ENCODE measurements at places on chromosomes 13 and 19.

- DNase-seq: no peak
These were observed 689.6 kb downstream of the SLITRK5 start for GRCh38 chr13:88360761-88361160.

- DNase-seq: no peak
These were observed 63.9 kb downstream of the CEBPG start for GRCh38 chr19:33437393-33437820.

DNA sequence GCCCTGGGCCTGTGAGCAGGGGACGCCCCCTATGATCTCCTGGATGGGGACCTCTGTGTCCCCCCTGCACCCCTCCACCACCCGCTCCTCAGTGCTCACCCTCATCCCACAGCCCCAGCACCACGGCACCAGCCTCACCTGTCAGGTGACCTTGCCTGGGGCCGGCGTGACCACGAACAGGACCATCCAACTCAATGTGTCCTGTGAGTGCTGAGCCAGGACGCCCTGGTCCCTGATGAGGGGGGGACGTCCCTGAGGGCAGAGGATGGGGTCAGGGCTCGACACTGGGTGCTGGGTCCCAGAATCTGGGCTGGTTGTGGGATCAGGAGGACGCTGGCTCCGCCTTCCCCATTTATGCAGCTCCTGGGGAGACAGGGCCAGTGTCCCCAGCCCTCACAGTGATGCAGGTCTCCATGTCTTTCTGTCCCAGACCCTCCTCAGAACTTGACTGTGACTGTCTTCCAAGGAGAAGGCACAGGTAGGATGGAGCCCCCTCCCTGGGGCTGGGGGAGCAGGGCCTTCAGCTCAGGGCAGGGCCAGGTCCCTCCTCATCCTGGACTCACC lies 2.5 kb downstream of the SIGLEC7 start:
- DNase-seq: no peak

DNA sequence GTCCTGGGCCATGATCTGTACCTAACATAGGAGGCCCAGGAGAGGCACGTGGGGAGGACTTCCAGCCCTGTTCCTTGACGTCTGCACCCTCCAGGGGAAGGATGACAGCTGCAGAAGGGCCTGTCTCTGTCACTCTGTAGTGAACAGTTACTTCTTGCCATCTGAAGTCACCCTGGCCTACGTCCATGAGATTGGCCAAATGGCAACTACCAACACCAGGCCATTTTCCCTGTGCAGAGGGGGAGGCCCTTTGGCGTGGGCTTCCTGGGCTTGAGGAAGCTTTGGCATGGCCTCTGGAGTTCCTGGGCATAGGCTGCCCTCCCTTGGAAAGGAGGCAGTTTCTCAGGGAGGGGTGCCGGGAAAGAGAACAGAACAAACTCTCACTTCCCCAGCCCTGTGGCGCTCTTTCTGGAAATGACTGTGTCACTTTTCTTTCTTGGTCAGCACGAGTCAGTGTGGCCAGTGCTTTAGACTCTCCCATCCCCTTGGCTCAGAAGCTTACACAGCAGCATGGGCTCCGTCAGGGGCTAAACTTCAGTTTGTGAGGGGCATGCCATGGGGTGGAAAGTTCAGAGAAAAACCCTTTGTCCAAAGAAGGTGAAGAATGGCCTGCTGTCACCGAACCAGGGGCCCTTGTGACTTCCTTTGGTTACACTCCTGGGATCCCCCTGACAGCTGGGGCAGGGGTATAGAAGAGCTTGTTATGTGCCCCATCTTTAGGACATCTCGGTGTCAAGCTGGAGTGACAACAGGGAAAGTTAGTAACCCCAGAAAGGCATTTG lies 5.3 kb downstream of the CARM1 start:
- DNase-seq: no peak

DNA sequence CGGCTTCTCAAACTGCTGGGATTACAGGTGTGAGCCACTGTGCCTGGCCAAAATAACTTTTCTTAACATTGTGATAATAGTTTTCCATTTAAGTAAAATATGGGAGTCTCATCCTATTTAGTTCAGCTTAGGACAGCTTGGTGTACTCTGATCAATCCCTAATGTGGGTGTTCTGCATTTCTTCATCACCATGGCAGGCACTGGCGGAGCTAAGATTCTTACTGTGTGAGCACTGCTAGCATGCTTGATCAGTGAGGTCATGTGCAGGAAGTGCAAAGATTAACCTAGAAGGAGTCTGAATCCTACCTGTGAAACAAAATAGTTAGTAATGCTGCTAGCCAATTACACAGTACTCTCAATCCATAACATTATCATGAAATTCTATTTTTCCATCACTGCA lies 1684.2 kb upstream of the SLC10A2 start:
- no peak for DNase-seq

- DNase-seq: no peak
These were observed 12.6 kb upstream of the GARRE1 start for GRCh38 chr19:34241513-34242337.

DNA sequence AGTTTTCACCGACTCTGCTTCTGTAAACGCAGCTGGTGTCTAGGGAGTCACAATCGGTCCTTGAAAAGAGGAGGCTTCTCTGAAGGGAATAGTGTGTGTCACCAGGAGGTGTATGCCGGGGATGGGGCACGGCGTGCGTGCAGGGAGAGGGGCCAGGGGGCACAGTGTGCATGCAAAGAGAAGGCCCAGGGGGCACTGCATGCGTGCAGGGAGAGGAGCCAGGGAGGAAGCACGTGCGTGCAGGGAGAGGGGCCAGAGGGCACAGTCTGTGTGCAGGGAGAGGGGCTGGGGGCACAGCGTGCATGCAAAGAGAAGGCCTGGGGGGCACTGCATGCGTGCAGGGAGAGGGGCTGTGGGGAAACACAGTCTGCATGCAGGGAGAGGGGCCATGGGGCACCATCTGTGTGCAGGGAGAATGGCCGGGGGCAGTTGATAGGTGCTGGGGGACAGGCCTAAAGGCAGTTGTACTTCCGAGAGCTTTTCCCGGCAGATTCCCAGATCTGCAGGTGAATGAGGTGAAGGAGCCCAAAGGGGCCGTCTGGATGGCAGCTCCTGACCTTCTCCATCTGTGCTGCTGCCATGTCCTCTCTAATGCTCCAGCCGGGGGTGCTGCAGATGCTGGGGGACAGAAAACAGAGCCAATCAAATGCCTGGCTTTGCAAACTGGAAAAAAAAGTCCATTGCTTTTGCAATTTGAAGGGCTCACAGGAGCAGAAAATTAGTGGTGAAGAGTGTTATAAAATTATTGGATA lies 36.4 kb downstream of the ATP11A start:
- no peak for DNase-seq

- DNase-seq: no peak
These were observed 1.3 kb downstream of the FBXW9 start for GRCh38 chr19:12695096-12695495.

DNA sequence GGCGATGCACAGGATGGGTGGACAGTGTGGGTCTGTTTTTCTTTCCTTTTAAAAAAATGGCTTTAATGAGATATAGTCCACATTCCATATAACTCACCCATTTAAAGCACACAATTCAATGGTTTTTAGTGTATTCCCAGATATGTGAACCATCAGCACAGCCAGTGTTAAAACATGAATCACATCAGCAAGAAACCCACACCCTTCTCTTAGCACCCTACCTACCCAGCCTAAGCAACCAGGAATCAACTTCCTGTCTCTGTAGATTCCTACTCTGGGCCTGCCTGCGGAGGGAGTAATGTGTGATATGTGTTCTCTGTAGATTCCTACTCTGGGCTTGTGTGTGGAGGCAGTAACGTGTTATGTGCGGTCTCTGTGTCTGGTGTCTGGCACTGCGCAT lies 11.9 kb downstream of the TMEM255B start:
- DNase-seq: no peak

GRCh38 chr13:43596924-43597598 lies 189.7 kb downstream of the ENOX1 start:
- DNase-seq: no peak

DNA sequence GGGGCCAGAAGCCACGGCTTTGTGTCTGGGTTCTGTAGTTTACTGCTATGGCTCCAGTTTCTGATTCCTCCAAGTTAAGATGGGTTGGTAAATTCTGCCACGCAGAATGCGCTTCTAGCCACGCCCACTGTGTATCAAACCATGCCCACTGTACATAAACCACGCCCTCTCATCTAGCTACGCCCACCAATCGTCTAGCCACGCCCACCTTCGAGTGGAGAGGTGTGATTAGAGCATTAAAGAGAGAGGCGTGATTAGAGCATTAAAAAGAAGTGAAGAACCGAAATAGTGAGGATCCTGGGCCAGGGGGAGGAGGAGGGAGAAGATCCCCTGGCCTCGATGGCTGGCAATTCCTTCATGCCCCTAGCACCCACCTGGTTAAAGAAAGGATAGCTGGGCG lies 43.7 kb upstream of the ADGRE5 start:
- DNase-seq: no peak

DNA sequence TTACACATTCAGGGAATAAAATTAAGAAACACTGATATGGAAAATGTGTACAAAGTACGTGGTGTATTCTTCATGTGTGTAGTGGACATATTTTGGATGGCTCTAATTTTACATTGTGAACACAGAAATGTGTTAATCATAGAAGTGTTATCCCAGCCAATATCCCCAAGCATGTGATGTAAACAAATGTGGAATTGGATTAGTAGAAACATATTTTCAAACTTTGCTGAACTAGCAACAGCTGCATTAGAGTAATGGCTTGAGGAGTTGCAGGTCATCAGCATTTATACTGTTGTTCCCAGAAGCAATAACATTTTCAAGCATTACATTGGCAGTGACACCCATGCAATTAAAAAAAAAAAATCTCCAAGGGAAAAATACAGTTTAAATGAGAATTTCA lies 600.6 kb downstream of the SLITRK1 start:
- DNase-seq: no peak

GRCh38 chr19:10262771-10263170 lies 8.1 kb upstream of the ICAM1 start:
- no peak for DNase-seq

GRCh38 chr19:17243830-17244617 lies 1.7 kb downstream of the NR2F6 start:
- DNase-seq: no peak

DNA sequence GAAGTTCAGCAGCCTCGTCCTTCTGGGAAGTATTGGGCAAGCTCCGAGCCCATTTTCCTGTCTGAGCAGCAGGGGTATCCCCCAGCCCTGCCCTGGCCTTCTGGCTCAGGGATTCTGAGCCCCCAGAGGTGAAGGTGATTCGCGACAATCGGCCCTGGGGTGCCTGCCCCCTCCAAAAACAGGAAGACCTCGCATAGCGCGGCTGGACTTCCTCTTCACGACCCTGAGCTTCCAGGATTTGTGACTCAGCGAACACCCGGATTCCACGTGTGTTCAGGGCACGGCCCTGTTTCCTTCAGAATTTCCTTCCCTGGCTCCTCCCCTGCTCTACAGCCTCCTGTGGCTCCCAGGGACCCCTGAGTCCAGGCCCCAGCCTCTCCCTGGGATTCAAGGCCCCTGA lies at the start of gene SEMA6B:
TSS of gene SEMA6B (minus strand) at position 116 of the 400 bp plus-strand sequence. CDS start 1,227 bp downstream, outside the sequence.
- no peak for DNase-seq

DNA sequence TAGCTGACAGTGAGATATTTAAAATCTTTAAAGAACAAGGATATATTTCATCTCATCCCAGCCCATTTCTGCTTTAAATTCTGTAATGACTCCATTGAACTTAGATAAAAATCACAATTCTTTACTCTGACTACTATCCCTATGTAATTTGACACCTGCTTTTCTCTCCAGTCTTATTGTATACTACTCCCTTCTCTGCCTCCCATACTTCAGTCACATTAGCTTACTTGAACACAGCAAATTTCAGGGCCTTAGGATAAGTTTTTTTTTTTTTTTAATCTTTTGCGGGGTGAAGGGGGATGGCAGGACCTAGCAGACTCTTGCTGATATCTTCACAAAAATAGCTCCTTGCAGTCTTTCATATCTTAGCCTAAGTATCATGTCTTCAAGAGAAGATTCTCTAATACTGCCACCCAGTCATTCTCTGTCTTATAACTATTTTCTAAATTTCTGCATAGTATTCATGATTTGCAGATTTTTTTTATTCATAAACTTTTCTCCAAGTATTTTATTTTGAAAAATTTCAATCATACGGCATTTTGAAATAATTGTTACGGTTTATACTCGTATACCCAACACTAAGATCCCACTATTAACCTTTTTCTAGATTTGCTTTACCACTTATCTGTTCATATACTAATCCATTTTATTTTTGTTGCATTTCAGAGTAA lies 151.4 kb downstream of the PCCA start:
- DNase-seq: no peak

DNA sequence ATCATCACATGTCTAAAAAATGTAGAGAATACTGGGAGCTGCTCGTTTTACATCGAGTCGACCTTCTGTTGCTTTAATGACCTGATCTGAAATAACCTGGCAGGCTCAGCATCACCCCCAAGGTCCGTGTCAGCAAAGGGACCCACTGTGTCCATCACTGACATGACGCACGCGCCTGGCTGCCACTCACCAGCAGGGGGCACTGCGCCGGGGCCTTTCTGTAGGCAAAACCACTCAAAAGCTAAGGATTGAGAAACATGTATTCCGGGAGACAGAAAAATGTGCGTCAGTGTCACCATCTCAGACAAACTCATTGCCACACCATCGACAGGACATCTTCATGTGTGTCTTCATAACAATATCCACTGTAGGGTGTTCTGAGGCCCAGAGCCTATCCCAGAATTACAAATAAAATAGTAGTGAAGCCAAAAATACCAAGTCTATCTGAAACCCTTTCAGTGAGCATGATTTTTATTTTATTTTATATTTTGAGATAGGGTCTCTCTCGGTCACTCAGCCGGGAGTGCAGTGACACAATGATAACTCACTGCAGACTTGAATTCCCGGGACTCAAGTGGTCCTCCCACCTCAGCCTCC lies 130.3 kb upstream of the LSM14A start:
- peak; percentile 27 for DNase-seq

DNA sequence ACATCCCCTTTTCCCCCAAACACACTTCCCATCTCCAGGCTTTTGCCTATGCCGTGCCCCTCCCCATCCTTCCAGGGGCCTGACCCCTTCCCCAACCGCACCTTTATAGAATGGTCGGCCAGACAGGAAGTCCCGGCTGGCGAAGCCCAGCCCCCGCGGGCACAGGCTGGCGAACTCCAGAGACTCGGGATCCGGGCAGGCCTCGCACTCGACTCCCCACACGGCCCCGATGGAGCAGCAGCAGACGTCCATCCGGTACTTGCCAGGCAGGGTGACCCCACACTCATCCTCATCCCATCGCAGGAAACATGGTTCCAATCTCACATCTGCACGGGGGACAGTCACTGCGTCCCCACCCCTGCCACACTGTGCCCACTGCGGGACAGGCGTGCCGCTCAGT lies 25.7 kb downstream of the FBN3 start:
- DNase-seq: no peak

- DNase-seq: no peak
These were observed 17.0 kb downstream of the ALOX5AP start for GRCh38 chr13:30752201-30752797.

Data from activated CD8-positive, alpha-beta memory T cell treated with anti-CD3 and anti-CD28 coated beads for 48 hours (primary cell).